ENCODE measurements at places on chromosomes 1 and 21. TPM values are rescaled to one million over a fixed set of nuclear protein-coding genes. Genes with fewer than 3 reads are reported as not detected.
A peak's percentile ranks its signal among the peaks of the same experiment; 100 is the strongest.

AVPR1B gene
- total RNA-seq = not detected

- peak overlapping the region; percentile 62 for H3K4me3 ChIP-seq
- no peaks in the 10 kb centered on the region for H3K27me3 ChIP-seq
- peak overlapping the region; percentile 9 for H3K27ac ChIP-seq
- peaks cover 8% of the 10 kb centered on the region for H3K36me3 ChIP-seq
Observed at GRCh38 chr1:226702957-226703831, 35.9 kb downstream of the ITPKB start.

DNA sequence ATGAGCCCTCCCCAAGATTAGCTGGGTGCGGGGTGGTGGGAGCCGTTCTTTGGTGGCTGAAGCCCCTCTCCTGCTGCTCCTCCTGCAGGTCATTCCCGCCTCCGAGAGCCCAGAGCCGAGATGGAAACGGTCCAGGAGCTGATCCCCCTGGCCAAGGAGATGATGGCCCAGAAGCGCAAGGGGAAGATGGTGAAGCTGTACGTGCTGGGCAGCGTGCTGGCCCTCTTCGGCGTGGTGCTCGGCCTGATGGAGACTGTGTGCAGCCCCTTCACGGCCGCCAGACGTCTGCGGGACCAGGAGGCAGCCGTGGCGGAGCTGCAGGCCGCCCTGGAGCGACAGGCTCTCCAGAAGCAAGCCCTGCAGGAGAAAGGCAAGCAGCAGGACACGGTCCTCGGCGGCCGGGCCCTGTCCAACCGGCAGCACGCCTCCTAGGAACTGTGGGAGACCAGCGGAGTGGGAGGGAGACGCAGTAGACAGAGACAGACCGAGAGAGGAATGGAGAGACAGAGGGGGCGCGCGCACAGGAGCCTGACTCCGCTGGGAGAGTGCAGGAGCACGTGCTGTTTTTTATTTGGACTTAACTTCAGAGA lies 448 bp downstream of the G0S2 start:
- H3K36me3 ChIP-seq = no peaks in the 10 kb centered on the region
- DNase-seq = no peak
- H3K27me3 ChIP-seq = no peaks in the 10 kb centered on the region

GRCh38 chr1:62013264-62013663 lies 181.4 kb upstream of the L1TD1 start:
- H3K36me3 ChIP-seq = peaks cover 13% of the 10 kb centered on the region
- H3K27ac ChIP-seq = no peak overlapping the region
- H3K27me3 ChIP-seq = no peaks in the 10 kb centered on the region
- no peaks in the 10 kb centered on the region for H3K4me1 ChIP-seq
- DNase-seq = no peak

- no peak overlapping the region for H3K4me3 ChIP-seq
- H3K27ac ChIP-seq = no peak overlapping the region
- H3K36me3 ChIP-seq = no peaks in the 10 kb centered on the region
- DNase-seq = no peak
- H3K4me1 ChIP-seq = peaks cover 36% of the 10 kb centered on the region
Observed at GRCh38 chr1:195898373-195898772, 709.9 kb downstream of the KCNT2 start.

DNA sequence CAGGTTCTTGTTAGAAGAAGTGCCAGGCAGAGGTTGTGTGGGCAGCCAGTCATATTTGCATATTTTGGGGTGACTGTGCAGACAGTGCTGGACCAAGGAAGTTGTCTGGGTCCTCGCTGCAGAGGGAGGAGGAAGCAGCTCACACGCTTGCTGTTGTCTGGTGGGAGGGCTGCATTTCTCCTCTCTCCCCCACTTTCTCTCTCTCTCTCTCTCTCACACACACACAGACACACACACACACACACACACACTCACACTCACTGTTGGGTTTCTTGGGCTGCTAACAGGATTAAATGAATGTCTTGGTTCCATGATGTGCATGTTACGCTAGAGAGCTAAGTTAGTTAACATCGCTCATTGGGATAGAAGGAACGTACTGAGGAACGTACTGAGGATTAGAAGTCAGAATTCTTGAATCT lies 72.9 kb downstream of the AGPAT3 start:
- H3K36me3 ChIP-seq = peaks cover 12% of the 10 kb centered on the region
- no peak overlapping the region for H3K27ac ChIP-seq
- peaks cover 7% of the 10 kb centered on the region for H3K4me1 ChIP-seq

Data from MCF 10A (cell line).